Neural cell (in vitro differentiated cells): ENCODE measurements at places on chromosomes 16 and 17. TPM values are rescaled to one million over a fixed set of nuclear protein-coding genes. Genes with fewer than 3 reads are reported as not detected.

The ADORA2B gene
- 0.78 TPM in 1 of 2 replicates, not detected in the other for polyA plus RNA-seq

The FKBP10 gene
- 3.5 and 7.6 TPM in 2 replicates for polyA plus RNA-seq

The TEKT1 gene
- polyA plus RNA-seq = 0.06 TPM in 1 of 2 replicates, not detected in the other

The EFCAB13 gene
- 2.2 and 4.3 TPM in 2 replicates for polyA plus RNA-seq

The MYO19 gene
- polyA plus RNA-seq = 51.5 and 66.7 TPM in 2 replicates

The RAMP2 gene
- 0.96 and 2.1 TPM in 2 replicates for polyA plus RNA-seq
